Stimulated activated CD8-positive, alpha-beta memory T cell treated with anti-CD3 and anti-CD28 coated beads, Interleukin-7, amount 100 ng/mL, for 1 hour (primary cell): ENCODE measurements at places on chromosomes 11 and 22.

DNA sequence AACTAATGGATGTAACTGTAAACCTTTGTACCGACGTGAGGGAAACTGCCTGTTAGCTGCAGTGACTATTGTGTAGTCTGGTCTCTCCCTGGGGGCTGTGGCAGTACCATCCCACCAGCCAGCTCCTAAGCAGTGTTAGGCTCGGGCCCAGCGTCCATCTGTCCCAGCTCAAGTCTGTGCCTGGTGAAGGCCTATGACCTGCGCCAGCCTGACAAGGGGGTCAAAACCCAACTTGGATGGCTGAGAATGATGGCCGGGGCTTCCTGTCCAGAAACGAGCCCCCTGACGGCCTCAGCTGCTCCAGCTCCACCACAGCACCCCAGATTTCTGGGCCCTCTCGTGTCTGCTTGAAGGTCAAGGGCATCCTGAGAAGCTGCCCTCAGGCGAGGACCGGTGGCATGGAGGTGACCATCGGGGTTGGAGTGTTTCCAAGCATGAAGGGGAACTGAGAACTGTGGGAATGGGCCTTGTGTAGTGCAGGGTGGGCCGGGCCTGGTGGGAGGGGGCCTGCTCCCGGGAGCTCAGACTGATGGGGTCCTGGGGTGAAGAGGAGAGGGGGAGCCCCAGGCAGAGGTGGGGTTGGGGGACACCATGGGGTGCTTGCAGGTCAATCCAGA, 14.3 kb upstream of the SPI1 start:
- no peak for DNase-seq

DNA sequence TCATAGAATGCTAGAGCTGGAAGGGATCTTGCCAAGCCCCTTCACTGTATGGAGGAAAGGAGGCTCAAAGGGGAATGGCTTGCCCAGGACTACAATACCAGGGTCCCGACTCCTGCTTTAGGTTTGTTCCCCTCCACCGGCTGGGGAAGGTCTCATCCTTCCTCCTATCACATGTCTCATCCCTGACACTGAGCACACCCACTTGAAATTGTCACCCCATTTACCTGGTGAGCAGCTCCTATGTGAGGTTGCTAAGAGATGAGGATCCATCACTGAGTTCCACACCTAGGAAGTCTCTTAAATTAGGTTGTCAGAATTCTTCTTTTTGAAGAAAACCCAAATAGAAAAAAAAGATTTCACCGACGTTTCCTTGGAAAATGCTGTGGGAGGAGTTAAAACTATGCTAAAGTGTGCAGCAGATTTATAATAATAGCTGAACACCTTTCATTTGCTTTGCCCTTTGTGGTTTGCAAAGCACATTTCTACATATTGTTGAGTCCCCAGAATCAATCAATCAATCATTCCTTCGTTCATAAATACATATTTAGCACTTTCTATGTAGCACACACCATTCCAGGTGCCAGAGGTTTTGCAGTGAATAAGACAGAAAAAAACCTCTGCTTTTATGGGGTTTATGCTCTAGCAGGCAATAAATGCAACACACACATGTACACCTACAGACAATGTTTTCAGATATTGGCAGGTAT, 91.7 kb downstream of the TENM4 start:
- no peak for DNase-seq

GRCh38 chr11:1467270-1467669, 19.3 kb downstream of the MOB2 start:
- no peak for DNase-seq

DNA sequence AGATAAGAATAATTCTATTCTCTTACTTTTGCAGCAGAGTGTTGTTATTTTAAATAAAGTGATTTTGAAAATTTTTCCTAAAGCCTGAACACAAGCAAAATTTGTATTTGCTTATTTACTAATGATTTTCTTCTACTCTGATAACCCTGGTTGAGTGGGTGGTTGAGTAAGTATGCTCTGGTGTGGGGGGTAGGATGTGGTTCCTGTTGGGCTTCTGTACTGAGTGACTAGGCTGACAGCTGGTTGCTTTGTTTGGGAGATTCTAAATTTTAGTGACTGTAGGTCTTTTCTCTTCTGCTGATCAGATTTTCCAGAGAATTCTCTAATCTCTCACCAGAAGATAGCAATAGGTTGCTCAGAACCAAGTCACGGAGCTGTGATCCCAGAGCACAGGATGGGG, 61.6 kb downstream of the METTL15 start:
- DNase-seq: no peak

GRCh38 chr11:24805671-24806070, 308.8 kb downstream of the LUZP2 start:
- DNase-seq: no peak

DNA sequence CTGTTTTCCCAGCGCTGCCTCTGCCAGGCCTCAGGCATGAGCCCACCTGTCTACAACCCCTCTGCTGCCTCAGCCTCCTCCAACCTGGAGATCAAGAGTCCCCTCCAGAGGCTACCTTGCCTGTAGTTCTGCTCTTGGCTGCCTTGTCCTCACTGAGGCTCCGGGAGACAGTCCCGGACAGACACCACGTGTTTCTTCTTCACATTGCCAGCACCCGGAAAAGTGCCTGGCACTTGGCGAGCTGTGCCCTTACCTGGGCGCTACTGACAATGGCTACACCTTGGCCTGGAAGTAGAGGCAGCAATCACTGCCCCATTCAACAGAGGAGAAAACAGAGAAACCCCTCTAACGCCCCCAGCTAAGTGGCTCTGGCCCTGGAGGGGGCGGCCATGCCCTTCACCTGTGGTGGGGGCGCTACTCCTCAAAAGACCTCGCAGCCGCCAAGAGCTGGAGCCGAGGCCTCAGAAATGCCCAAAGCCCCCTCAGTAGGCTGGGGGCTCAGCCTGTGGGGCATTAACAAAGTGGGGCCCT, 3.0 kb upstream of the NAP1L4 start:
- DNase-seq: no peak

GRCh38 chr11:3121416-3121815, 43.7 kb downstream of the OSBPL5 start:
- DNase-seq: no peak

- no peak for DNase-seq
Measured at GRCh38 chr11:47609675-47610074, 15.5 kb upstream of the C1QTNF4 start.

- no peak for DNase-seq
Measured at GRCh38 chr11:7245341-7245740, 6.4 kb upstream of the SYT9 start.
